ENCODE measurements at places on chromosomes 12 and 14.

- DNase-seq = no peak
Observed at GRCh38 chr12:110251381-110251780, 29.7 kb upstream of the ATP2A2 start.

GRCh38 chr12:124506145-124506831 lies 61.1 kb downstream of the NCOR2 start:
- peak; percentile 94 for DNase-seq

DNA sequence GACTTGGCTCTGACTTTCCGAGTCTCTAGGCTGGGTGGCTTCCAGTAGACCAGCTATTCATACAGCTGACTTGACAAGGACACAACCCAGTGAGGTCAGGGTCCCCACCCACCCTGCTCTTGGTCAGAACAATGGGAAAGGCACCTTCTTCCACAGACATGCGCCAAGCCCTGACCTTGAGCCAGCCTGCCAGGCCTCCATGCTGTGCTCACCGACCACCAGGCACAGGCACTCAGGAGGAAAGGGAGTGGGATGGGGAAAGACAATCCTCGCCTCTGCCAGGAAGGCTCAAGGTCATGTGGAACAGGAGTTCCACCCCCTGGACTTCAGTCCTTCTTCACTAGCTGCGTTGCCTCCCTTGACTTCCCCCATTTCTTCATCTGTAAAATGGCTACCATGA lies 31.4 kb downstream of the GALNT16 start:
- no peak for DNase-seq

GRCh38 chr14:77562681-77563080 lies 53.8 kb downstream of the SPTLC2 start:
- no peak for DNase-seq

DNA sequence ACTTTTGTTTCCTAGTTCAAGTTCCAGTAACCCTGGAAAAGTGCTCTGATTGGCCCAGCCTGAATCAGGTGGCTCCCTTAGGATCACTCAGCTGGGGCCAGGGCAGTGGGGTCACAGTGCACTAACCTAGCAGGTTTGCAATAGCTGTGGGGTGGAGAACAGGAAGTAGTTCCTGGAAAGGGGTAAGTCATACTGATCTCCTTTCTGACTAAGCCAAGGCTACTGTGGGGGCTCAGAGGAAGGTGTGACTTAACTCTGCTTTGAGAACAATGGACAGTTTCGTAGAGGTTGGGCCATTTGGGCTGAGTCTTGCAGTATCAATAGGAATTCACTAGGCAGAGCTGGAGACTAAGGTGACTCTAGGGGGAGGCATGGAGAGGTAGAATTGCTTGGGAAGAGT lies 89.4 kb downstream of the KIF26A start:
- DNase-seq = peak; percentile 6

- no peak for DNase-seq
Observed at GRCh38 chr14:73944432-73945158, 5.3 kb downstream of the FAM161B start.

GRCh38 chr14:95575840-95576473 lies 41.1 kb downstream of the GLRX5 start:
- no peak for DNase-seq

GRCh38 chr12:85872497-85873091 lies 1.5 kb upstream of the NTS start:
- peak; percentile 68 for DNase-seq

DNA sequence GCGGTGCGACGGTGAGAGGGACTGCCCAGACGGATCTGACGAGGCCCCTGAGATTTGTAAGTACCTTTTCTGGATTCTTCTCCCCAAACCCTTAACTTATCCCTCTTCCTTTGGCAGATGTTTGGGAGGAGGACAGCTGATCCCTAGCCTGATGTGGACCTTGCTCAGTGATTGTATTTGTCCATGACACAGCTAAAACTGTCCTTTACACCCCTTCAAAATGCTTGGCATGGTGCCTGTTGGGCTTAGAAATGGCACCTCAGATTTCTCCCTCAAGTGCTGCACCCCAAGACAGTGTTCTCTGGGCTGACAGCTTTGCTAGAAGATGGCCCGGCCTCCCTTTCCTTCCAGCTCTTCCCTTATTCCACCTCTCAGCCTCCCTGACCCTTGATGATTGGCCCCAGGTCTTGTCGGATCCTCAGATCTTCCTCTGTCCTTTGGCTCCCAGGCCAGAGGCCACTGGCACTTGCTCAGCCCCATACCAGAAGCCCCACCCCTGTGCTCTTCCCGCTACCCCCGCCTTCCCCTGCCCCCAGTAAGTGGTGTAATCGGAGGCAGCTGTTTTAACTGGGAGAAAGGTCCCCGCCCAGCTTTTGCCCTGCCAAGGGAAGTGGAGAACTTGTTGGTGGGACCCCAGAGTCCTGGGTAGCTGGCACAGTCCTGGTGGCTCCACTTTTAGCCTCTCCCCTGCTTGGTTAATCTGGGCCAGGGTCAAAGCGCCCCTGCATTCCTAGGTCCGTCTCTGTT lies 8.7 kb downstream of the LRP1-AS start:
- peak; percentile 56 for DNase-seq

DNA sequence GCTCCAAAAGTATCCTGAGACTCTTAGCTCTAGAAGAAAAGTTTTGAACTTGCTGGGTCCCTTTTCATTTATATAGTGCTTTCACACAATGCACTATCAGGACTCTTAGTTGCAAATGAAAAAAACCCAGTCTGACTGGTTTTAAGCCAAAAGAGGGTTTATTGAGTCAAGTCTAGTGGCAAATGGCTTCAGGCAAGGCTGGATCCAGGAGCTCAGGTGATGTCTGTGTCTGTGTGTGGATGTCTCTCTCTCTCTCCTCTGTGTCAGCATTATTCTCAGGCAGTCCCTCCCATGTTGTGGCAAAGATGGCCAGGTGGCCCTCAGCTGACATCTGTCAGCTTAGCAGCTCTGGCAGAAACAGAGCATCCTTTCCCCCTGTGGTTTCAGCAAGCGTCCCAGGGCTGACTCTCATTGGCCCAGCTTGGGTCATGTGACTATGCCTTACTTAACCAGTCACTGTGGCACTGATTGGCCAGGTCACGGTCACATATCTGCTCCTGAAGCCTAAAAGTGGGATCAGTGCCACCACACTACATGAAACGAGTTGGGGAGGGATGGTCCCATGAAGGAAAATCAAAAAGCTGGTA lies 6.2 kb downstream of the TMEM120B start:
- DNase-seq = peak; percentile 26

DNA sequence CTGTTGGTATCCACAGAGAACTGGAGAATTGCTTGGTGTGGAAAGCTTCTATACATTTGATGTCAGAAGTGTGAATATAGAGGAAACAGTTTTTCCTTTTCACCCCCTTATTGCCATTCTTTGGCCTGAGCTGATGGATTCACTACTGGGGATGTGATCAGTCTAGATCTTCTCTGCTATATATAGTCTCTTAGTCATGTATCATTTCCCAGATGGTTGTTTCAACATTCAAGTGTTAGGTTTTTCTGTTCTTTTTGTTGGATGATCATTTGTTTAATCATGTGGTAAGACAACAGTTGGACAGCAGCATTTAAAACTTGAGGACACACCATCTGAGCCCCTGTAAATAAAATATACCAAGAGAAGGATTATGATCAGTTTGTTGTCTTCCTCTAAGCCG lies 29.6 kb downstream of the TMX1 start:
- DNase-seq = no peak

DNA sequence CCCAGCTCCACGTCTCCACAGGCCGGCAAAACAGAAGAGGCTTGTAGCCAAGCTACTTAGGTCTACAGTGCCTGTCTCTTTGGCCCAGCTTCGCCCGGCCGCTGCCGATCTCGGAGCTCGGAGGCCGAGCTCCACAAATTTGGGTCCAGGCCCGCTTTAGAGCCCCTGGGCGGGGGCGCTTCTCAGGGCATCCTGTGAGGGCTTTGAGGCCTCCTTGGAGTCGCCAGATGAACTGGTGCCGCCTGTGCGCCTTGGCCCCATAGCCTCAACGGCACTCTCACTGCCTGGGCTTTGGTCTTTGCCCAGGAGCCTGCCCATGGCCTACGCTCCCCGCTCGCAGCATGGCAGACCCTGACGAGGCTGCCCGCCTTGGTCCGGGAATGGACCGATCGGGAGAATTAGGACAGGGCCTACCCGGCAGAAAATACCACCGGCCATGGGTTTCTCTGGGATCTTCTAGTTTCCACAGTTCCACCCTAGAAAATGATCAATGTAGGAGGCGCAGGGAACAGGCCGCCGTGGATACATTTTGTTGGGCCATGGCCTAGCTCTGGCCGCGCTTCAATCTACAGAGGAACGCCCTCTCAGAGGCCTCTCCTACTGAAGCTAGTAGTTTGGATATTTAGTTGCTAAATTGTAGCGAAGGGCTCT lies 953 bp upstream of the NKX2-8 start:
- no peak for DNase-seq

GRCh38 chr12:4909734-4910501 lies at the start of gene KCNA1:
Gene KCNA1 (plus strand): TSS chr12:4909905. CDS start chr12:4911379, 1,474 bp downstream.
- no peak for DNase-seq

DNA sequence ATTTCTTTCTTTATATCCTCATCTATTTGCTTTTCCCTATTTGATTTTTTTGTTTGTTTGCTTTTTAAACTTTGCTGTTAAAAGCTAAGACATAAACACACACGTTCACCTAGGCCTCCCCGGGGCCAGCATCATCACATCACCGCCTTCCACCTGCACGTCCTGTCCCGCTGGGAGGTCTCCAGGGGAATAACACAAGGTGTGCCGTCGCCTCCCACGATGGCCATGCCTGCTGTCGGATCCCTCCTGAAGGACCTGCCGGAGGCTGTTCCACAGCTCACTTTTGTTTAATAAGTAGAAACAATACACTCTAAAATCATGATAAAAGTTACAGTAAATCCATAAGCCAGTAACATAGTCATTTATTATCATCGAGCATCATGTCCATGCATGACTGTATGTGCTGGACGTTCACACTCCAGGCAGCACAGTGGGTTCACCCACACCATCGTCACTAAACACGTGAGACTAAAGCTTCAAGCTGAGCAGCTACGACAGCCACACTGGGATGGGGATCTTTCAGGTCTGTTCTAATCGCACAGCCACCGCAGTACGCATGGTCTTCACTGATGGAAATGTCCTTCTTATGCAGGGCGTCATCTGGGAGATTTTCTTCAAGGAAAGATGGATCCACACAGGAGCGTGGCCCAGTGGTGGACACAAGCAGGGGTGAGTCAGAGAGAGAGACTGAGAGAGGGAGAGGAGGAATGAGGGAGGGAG lies 3.6 kb downstream of the RIMBP2 start:
- no peak for DNase-seq

All from NB4 (cell line).